ENCODE measurements at places on chromosomes 3 and 15.

GRCh38 chr3:13166243-13167063 lies 93.2 kb upstream of the IQSEC1 start:
- no peak for DNase-seq

DNA sequence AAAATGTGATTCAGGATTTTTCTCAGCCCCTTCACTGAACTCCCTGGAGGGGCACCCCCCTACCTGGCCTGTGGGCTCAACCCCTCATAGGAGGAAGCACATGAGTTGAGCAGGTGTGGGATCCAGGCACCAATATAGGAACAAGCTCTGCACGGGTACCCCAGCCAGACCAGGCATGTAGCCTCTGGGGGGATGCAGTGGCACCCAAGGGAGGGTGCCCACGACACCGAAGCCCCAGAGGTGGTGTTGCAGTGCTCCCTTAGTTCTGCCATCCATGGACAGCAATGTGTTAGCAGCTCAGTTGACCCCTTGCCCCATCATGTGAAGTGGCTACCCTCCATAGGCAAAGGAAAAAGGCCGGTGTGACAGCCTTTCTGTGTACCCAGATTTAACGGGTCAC lies 30.9 kb upstream of the BCHE start:
- no peak for DNase-seq

GRCh38 chr15:89164712-89165211 lies 56.6 kb downstream of the RLBP1 start:
- DNase-seq, result no peak

- DNase-seq, result no peak
These were observed 7.4 kb downstream of the HMCES start for GRCh38 chr3:129286081-129286480.

DNA sequence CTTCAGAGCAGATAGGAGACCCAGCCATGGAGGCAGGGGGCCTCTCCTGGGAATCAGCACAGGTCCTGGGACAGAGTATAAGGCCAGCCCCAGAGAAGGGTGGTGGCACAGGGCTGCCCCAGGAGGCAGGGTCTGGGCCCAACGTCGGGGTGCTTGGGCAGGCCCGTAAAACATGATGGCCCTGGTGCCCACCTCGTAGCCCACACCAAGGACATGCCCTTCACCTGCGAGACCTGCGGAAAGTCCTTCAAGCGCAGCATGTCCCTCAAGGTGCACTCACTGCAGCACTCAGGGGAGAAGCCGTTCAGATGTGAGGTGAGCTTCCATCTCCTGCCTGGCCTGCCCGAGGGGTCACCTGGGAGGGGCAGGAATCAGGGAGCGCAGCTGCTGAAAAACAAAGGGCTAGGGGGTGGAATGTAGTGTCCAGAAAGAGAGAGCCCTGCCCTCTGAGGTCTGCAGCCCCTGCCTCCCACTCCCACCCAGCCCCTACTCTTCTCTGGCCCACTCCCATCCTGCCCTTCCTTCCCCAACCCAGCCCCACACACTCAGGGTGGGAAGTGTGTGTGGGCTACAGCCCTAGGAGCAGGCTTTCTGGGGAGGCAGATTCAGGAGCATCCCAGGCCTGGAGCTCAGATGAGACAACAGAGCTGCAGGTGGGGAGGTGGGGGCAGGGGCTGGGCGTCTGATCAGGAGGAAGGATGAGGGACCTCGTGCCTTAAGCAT lies 9.5 kb downstream of the ZBTB47 start:
- DNase-seq, result no peak

DNA sequence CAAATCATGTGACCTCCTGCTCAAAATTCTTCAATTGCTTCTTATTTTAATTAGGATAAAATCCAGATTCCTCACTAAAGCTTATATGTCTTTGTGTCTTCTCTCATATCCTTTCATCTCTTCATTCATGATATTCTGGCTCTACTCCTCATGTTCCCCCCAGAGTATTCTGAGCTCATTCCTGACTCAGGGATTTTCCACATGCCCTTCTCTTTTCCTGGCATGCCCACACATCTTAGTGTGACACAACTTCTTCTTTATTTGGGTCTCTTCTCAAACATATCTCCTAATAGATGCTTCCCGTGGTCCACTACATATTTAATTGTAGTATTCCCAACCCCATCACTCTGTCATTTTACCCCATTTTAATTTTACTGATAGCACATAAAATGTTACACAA lies 15.2 kb upstream of the MBNL1 start:
- DNase-seq, result no peak

DNA sequence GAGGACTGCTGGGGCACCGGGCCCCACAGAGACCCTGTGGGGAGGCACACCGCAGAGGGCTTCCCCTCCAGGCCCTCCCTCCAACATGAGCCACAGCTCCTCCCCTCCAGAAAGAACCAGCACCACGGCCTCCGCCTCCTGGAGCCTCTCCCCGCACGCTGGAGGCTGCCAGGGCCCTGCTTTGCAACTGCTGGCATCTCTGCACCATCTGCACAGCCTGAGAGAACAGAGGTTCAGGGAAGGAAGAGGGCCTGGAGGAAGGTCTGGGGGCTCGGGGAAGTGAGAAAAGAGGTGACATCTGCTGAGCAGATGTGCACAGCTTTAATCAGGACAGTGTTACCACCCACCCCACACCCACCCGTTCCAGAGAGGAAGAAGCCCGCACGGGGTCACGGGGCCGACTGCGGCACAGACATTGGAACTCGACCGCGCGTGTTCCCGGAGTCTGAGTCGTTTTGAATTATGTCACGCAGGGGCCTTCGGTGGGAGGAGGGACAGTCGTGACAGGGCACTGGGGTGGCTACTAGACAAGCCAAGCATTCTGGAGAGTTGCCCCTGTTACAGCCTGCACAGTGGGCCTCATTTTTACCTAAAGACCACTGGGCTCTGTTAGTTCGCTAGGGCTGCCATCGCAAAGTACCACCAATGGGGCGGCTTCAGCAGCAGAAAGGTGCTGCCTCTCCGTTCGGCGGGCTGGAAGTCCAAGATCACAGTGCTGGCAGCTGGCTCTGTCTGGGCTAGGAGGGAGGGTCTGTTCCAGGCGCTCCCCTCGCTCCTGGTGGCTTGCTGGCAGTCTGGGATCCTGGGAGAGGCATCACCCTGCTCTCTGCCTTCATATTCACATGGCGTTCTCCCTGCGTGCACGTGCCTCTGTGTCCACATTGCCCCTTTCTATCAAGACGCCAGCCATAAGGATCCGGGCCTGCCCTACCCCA lies 194.8 kb downstream of the XXYLT1 start:
- no peak for DNase-seq

- DNase-seq, result no peak
These were observed 59.1 kb upstream of the CDV3 start for GRCh38 chr3:133514418-133514817.

DNA sequence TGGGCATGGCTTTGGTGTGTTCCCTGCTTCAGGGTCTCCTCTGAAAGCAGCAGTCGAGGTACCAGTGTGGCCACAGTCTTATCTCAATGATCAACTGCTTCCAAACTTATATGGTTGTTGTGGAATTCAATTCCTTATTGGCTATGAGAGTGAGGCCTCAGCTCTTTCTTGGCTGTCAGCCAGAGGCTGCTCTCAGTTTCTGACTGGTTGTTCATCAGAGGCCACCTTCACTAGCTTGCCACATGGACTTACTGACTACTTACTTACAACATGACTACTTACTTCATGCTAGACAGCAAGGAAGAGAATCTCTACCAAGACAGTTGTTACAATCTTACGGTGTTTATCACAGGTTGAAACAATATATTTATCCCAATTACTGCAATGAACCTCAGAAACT lies 789.2 kb downstream of the DIPK2A start:
- no peak for DNase-seq

DNA sequence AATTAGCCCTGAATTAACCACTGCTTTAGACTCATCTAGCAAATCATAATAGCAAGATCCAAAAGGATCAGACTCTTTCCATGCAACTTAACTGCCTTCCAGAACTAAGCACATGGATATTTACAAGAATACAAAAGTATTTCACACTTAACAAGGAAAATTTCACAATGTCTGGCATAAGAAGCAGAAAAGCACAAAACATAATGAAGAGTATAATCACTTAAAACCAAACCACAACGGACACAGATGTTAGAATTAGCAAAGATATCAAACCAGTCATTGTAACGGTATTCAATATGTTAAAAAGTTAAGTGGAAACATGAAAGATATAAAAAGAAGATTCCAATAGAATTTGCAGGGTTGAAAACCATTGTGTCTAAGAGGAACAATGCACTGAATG lies 51.5 kb upstream of the COL6A6 start:
- DNase-seq, result no peak

DNA sequence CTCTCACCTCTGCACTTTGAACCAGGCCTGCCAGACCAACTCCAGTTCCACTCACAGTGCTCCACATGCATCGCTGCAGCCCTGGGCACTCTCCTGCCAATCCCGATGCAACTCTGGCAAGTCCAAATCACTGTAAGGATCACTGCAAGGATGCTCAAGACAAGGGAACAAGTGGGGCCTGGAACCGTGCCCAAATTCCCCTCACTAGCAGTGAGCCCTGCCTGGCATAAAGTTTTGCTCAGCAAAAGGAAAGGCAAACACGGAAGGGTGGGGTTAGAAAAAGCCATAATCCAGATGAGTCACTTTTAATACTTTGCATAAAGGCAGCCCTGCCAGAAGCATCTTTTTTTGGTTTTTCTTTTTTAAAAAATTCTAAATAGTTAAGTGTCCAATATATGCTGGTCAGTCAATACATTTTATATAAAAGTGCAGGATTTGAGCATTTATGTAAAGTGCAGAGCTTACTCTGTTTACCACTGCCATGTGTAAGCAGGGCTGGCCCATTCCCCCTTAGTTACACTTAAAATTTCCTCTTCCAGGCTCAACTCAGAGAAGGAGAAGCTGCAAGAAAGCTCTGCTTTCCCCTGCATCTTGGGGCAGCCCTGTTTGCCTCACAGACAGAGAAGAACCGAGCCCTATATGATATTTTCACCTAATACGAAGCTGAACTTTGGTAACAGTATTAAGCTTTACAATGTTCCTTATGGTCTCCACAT lies 102.2 kb downstream of the CD47 start:
- no peak for DNase-seq

GRCh38 chr3:67227030-67227429 lies 228.9 kb downstream of the KBTBD8 start:
- DNase-seq, result no peak

Measured in nucleus accumbens (tissue), 56 donors.